CD4-positive, alpha-beta T cell treated with Interleukin-1 beta for 1 hour (primary cell): ENCODE measurements at places on chromosomes 16 and 17.

DNA sequence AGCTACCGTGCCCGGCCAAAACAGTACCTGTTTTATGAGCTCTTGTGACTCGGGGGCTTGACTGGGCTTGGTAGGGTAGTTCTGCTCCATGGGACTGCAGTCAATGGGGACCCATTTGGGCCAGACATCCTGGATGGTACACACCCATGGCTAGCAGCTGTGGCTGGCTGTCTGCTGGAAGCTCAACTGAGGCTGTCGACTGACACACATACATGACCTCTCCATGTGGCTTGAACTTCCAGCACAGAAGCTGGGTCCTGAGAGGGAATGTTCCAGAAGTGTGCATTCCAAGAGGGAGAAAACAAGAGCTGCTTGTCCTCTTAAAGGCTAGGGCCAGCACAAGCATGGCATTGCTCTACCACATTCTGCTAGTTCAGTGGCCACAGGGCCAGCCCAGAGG lies 14.9 kb upstream of the NKD1 start:
- DNase-seq: no peak

- DNase-seq: no peak
Measured at GRCh38 chr16:8047736-8048135, 542.6 kb downstream of the TMEM114 start.

- no peak for DNase-seq
Measured at GRCh38 chr16:28475221-28475620, 3.1 kb upstream of the NPIPB7 start.

- DNase-seq: no peak
Measured at GRCh38 chr17:53719229-53719628, 103.5 kb upstream of the KIF2B start.

GRCh38 chr17:15403276-15403939 lies 62.0 kb upstream of the TEKT3 start:
- no peak for DNase-seq

GRCh38 chr16:22220069-22220440 lies 14.0 kb downstream of the EEF2K start:
- no peak for DNase-seq

- no peak for DNase-seq
Measured at GRCh38 chr16:50583211-50583610, 35.0 kb downstream of the NKD1 start.

DNA sequence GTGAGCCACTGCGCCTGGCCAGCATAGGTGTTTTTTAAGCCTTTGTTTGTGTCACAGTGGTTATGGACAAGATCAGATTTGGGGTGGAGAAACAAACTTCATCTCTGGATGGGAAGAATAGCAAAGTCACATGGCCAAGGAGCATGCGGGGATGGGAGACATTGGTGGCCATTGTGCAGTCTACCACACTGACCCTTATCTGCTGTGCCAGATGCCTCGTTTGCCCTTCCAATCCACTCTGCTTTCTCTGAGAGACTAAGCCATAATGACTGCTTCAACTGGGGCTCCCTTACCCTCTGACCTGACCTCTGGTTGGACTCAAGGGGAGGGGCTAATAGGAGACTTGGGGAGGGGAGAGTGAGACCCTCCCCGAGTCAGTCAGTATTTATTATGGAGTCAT lies 166.8 kb downstream of the PRKCB start:
- no peak for DNase-seq

- no peak for DNase-seq
Measured at GRCh38 chr16:88888461-88889387, 22.3 kb upstream of the PABPN1L start.

GRCh38 chr16:50395763-50396710 lies 27.2 kb upstream of the BRD7 start:
- peak; percentile 12 for DNase-seq

DNA sequence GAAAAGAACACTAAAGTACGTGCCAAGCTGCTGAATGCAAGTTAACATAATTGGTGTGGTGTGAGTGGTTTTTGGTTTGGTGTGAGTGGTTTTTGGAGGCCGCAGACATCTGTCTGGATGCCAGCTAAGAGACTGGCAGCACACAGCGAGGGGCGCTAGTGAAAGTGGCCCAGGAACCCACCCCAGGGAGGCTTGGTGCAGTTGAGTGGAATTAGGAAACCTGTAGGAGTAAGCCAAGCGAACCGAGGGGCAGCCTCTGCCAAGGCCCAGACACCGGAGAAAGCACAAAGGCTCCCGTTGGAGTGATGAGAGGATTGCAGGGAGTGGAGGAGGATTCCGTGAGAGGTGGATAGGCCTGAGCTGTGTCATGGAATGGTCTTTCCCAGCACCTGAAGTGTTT lies 24.6 kb upstream of the SLC5A11 start:
- no peak for DNase-seq

- no peak for DNase-seq
Measured at GRCh38 chr17:19650826-19651225, 2.3 kb downstream of the ALDH3A2 start.

- no peak for DNase-seq
Measured at GRCh38 chr16:71258372-71258771, 27.9 kb upstream of the HYDIN start.

DNA sequence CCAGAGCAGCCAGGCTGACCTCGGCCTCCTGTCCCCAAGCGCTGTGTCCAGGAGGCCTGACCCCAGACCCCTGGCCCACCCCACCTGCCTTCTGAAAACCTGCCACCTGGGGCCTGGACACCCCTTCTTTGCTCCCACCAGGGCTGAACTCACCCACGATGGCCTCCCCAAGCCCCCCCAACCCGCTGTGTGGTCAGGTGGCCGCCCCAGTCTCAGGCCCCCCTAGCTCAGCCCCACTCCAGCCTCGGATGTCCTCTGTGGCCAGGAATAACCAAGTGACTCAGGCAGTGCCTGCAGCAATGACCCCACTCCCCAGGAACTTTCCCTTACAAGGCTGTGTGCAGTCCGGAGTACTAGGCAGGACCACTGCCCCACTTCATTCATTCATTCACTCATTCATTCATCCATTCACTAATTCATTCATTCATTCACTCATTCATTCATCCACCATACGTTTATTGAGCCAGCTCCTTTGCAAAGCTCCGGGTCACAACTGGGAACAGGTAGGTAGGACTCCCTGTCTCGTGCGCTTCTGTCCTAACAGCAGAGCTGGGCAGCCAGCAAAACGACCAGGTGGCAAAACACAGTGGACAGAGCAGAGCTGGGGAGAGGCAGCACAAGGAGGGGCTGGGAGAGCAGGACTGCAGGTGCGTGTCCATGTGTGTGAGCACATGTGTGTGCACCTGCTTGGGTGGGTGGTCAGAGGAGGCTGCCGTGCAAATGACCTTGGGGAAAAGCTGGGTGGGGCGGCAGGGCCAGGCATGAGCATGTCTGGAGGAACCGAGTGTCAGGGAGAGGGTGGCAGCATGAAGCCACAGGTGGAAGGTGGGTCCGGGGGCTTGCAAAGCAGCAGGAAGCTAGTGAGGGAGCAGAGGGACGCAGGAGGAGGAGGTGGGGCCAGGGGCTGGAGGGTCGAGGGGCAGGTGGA lies 75.8 kb upstream of the CBX4 start:
- DNase-seq: no peak

DNA sequence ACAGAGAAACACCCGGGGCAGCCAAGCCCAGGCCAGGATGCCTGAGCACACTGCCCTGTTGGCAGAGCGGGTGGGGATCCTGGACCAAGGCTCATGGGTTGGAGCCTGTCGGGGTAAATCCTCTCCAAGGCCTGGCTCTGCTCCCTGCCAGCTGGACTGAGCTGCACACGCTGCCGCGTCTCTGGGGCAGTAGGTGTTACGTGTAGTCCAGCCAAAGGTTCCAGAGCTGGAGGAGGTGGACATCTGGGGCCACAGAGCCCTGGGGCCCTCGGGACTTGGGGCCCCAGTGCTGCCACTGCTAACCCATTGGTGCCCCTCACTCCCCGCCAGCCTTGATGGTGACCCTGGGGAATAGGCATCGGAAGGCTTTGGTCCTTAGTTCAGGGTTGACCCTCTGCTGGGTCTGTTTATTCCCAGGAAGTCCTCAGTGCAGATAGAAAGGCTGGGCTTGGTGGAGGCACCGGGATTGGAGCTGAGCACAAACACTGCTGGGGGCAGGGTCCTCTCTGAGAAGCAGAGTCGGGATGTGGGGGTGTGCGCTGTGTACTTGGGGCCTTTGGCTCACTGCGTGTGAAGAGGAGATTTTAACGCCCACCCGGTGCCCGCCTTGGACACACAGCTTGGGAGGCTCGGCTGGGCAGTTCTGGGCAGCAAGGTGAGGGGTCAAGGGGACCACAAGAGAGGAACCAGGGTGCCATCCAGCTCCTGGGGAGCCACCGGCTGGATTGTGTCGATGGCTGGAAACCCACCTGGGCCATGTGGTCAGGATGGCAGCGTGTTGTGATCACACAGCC lies 16.3 kb upstream of the CBX4 start:
- no peak for DNase-seq

GRCh38 chr16:9708972-9709620 lies 473.1 kb downstream of the GRIN2A start:
- DNase-seq: no peak

GRCh38 chr16:26569793-26570192 lies 496.9 kb upstream of the C16orf82 start:
- no peak for DNase-seq

DNA sequence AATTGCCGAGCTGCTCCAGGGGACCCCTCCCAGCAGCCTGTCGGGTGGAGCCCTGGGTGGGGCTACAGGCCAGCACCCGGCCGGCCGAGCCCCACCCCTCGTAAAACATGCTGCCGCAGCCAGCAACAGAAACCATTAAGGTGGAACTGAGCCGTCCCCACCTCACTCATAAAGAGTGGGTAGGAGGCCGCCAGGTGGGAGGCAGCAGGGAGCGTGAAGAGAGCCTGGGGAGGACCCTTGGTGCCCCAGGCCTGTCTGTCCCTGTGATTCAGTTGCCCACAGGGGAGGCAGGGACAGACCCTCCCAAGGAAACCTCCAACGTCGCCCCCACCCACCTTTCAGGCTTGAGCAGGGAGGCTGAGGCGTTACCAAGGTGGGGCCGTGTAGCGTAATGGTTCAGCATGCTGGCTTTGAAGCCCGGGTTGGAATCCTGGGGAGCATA lies 8.4 kb downstream of the FOXN1 start:
- no peak for DNase-seq

GRCh38 chr17:65227637-65228036 lies 90.5 kb downstream of the RGS9 start:
- DNase-seq: no peak

DNA sequence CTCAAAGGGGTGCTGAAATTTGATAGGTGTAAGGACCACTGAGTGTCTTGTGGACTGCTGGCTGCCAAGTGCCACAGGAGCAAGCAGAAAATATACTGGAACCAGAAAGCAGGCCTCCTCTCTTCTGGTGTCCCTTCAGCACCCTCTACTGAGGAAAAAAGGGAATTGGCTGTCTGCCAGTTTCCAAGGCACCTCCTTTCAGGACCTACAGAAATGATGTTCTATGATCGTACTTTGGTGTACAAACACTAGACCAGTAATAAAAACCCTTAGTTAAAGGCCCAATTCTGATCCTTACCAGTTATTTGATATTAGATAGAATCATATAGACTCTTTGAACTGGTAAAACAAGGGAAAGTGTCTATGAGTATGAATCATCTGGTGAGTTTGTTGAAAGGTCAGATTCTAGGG lies 35.8 kb upstream of the BCAS3 start:
- DNase-seq: peak; percentile 59

- no peak for DNase-seq
Measured at GRCh38 chr17:51486091-51486490, 225.7 kb downstream of the UTP18 start.

GRCh38 chr17:59825533-59826322 lies 67.0 kb downstream of the TUBD1 start:
- DNase-seq: no peak

GRCh38 chr16:85844786-85845185 lies 45.3 kb downstream of the COX4I1 start:
- DNase-seq: no peak

GRCh38 chr16:85193115-85193493 lies 80.8 kb upstream of the CIBAR2 start:
- DNase-seq: no peak

- DNase-seq: no peak
Measured at GRCh38 chr17:36004594-36005108, 3.3 kb upstream of the CCL15 start.

DNA sequence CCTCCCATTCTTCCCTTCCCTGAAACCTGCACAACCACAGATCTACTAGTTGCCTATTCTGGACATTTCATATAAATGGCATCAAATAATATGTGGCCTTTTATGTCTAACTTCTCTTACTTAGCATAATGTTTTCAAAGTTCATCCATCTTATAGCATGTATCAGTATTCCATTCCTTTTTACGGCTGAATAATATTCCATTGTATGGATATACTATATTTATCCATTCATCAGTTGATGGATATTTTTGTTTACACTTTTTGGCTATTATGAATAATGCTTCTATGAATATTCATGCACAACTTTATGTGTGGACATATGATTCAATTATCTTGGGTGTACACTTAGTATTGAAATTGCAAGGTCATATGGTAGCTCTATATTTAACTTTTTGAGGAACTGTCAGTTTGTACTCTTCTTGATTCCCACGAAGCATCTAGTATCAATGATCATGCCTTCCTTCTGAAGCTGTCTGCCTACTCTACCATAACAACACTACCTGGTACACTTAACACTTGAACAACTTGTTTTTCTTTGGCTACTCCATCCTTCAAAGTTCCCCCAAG lies 12.7 kb upstream of the CHD3 start:
- DNase-seq: no peak
